GM19239 (cell line): ENCODE measurements at places on chromosomes 12 and 14.

- DNase-seq = no peak
Observed at GRCh38 chr12:3684449-3685051, 68.4 kb downstream of the CRACR2A start.

DNA sequence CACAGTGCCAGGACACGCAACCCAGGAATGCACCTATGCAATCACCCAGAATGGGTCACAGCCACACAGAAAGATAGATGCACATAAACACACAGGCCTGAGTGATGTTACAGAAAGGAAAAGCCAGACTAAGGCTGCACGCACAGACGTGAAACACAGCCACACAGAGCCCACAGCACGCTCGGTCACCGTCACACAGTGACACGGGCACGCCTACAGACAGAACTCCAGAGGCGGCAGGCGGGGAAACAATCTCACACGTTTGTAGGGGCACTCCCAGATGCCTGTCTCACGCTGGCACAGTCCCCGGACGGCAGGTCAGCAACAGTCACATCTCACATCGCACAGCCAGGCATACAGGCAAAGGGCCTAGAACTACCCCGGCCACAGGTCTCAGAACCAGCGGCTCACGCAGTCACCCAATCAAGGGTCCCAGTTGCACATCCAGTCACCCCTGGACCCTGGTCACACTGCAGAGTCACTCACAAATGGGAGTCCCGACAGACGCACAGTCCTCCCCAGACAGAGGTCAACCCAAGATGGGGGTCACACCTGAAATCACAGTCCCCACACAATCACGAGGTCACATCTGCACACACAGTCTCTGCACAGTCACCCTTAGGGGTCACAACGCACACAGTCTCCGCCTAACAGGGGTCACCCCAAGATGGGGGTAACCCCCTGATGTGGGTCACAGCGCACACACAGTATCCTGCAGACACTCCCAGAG is 790 bp downstream of the SSH1 start:
- no peak for DNase-seq

GRCh38 chr12:54526812-54527630 is 22.4 kb upstream of the PDE1B start:
- DNase-seq = no peak

DNA sequence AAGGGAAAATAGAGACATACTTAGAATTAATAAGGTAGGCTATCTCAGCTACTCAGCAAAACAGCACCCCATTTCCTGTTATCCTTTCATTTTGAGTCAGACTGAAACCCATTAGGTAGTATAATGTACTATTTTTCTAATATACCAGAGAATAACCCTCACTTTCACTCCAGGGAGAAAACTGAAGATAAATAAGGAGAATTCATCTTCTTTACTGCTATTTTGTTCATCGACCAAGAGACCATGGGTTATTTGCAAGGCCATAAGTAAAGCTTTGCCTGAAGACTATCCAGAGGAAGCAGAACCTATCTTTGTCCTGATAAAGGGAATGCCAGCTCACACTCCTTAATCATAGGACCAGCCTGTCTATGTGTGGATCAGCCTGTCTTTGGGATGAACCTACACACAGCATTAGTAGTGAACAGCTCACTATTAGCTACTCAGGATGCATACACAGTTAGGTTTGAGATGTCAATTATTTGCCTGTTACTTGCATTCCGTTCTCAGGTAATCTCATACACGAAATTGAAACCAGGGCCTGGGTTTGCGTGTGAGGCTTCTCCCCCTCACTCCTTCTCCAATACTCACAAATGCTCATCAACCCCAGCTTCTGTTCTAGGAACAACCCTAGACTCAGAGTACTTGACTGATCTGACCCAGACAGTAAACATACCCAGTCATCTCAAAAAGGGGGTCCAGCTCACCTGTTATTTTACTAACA is 124.4 kb downstream of the DAD1 start:
- no peak for DNase-seq

- DNase-seq = no peak
Observed at GRCh38 chr14:99863059-99863458, 69.8 kb downstream of the EML1 start.

GRCh38 chr14:95668235-95668772 is 17.9 kb upstream of the TCL1B start:
- no peak for DNase-seq

DNA sequence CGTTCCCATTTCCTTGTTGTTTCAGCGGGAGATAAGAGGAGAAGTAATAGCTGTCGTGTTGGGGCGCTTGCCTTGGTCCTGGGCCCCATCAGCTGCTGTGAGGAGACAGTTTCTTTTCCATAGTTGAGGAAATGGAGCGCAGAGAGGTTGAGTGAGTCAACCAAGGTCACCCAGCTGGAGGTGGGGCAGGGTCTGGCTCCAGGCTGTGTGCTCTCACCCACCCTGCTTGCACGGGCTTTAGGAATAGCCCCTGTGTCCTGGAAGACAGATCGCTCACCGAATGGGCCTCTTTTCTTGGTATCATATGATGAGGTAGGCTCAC is 165.7 kb upstream of the RTL1 start:
- no peak for DNase-seq

DNA sequence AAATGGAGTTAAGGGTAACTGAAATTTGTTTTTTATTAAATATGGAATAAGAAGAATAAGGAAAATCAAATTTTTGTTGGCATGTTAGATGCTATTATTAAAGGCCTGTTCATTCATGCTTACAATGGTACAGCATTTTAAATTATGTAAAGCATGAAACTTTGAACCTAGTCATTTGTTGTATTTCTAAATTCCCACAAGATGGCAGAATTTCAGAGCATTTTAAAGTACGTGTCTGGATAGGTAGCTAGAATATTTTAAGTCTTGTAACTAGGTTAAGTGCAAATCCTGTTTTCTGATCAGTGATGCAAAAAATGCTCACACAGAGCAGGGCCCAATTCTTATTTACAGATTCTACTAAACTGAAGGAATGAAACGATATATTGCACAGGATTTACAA is 585.6 kb upstream of the MIS18BP1 start:
- no peak for DNase-seq

GRCh38 chr12:15485466-15485865 is 163.2 kb downstream of the PTPRO start:
- DNase-seq = no peak

GRCh38 chr12:125100551-125101434 is 35.6 kb downstream of the AACS start:
- DNase-seq = no peak

DNA sequence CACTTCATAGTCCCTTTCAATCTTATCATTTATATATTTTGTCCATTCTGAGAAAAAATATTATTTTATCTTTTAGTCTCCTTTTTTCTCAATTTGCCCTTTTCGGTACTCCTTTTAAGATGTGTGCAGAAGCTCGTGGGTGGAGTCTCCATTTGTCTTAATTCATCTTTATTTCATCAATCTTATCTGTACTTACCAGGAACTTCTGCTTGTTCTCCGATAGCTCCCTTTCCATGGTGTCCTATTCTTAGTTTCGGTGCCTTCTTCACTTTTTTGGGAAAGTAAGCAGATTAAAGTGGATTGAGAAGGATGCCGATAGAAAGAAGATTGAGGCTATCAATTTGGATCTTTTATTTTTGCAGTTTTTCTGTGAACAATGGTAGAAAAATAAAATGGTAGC is 183.4 kb upstream of the PLEKHA5 start:
- DNase-seq = no peak

GRCh38 chr14:34262127-34262910 is 199.7 kb downstream of the SPTSSA start:
- no peak for DNase-seq

- DNase-seq = peak; percentile 56
Observed at GRCh38 chr12:49763006-49763591, 21.7 kb downstream of the TMBIM6 start.

DNA sequence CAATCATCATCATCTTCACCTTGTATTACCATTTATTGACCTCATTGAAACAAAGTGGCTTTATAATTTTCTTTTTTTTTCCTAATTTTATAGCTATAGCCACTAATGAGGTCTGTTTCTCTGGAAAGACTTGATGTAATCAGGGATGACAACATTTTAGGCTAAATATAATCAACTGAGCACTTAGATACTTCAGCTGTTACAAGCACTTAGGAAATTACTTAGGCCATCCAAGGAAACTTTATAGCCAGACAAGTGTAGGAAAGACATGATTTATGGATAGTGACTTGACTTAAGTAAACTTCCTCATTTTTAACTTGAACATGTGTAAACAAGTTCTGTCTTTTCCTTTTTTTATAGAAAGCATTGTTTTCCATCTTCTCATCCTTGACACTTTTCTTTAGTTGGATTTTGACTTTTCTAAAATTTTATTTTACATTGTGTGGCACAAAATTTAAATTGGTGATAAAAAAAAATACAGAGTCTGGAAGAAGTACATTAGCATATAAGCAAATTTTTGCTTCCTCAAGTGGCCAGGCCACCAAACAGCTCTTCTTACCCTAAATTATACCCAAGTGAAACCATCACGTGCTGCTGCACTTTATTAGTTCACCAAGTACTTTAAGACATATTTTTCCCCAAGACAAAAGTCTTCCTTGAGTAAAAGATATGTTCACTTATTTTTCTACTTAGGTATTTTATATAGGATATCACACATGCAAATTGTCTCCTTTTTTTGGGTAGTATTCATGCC is 15.1 kb downstream of the CPNE8 start:
- no peak for DNase-seq

- no peak for DNase-seq
Observed at GRCh38 chr12:72485017-72485701, 213.0 kb downstream of the TRHDE start.

DNA sequence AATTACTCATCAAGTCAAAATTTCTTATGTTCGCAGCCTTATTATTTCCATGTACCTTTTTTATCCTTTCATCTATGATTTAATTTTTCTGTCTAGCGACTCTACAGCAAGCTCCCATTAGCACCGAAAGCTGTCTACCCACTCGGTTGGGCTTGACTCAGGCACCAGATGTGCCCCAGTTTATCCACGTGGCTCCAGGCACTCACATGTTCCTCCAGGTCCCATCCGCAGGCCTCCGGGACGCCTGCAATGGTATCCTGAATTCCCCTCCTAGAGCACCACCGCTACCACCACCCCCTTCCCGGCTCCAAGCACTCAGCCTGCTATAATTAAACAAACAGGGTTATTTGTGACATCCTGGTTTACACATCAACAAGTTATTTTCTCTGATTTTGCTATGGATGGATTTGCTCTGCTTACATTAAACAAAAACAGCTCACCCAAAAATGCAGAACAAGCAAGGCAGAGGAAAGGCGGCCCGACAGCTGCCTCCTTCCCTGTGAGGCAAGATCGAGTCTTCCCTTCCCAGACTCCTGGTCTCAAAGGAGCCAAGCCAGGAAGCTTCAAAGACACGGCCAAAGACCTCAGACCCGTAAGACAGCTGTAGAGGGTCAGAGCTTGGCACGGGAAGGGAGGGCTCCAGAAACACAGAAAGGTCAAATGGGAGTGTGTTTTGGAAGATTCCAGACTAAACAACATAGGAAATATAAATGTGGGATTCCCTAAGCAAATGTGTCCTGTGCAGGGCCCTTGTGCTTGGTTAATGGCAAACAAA is 253.8 kb downstream of the TTC8 start:
- no peak for DNase-seq

GRCh38 chr14:101353422-101353821 is 207.9 kb upstream of the DIO3 start:
- no peak for DNase-seq

DNA sequence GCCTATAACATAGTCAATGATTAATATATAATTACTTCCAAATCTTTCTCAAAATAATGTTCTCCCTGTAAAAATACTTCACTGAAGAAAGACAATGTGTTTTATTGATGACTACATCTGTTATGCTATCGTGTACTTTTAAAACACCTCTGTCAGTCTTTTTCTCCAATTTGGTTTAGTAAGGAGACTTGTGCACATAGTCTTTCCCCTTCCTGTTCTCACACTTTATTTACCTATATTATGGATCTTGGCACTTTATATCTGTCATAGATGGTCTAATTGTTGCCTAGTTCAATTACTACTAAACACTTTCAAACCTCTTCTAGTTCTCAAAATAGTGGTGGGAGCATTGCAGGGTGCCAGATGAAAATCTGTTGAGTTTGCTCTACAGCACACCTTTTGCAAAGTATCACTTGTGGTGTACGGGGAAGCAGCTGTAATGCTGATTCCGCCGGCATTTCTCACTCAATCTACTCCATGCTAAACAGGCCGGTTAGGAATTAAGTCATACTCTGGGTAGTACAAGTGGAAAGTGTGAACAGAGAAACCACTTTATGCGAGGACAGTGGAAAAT is 1.1 kb upstream of the INSM2 start:
- DNase-seq = no peak

GRCh38 chr12:93713060-93713459 is 35.9 kb downstream of the CRADD start:
- DNase-seq = no peak

DNA sequence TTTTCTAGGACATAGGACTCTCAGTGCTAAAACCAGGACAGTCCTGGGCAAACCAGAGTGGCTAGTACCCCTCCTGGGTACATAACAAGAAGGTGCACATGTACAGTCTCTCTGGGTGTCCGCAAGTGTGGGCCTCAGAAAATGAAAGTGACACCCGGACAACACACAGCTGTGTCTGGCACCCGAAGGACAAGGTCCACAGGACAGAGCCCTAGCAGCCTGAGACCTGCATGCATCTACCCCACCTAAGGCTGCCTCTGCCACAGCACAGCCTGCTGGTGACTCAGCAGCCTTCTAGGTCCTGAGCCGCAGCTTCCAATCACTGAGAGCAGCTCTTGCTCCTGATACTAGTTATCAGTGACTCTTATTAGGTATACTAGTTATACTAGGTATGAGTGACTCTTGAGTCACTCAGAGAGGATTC is 784.1 kb upstream of the TBX3 start:
- DNase-seq = no peak

DNA sequence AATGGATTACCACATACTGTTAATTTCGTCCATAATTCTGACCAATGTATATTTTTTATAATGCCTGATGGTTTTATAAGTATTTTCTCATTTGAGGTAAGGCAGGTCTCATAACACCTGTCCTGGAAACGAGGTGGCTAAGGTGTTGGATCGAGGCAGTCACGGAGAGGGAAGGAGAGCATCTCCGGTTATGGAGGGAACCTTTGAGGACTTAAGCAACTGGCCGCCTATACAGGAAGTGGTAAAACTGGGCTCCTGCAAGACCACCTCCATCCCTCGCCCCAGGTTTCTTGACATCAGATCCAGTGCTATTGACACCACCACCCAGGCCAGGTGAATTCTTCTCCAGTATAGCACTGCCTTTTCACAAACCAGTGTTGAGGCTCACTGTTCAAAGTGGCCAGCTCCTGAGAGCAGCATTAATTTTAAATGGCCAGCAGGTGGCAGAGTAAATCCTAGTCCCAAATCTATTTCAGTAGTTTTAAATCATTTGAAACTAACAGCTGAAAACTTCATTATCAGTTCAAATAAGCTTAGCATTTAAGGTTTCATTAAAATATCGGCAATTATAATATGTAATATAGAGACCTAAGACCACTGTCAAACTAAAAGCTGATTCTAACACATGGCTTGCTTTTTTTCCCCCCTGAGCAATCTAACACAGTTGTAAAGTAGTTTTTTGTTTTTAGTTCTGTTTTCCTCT is 100.8 kb downstream of the PPM1A start:
- no peak for DNase-seq

- DNase-seq = no peak
Observed at GRCh38 chr12:104951759-104952509, 6.2 kb downstream of the SLC41A2 start.
